ENCODE measurements at places on chromosomes 2 and 18. TPM values are rescaled to one million over a fixed set of nuclear protein-coding genes. Genes with fewer than 3 reads are reported as not detected.

The DCDC2C gene
- total RNA-seq: 0.15 TPM

The ARHGAP28 gene
- total RNA-seq: not detected

The EPHA4 gene
- total RNA-seq: 0.68 TPM

The SLC5A6 gene
- 62.0 TPM for total RNA-seq

The HOXD10 gene
- 4.8 TPM for total RNA-seq

The MAB21L4 gene
- 0.29 TPM for total RNA-seq

Data from A549 treated with AZD2906 at 1 μM for 4 hours (cell line).